ENCODE measurements at places on chromosomes 12 and 14.

DNA sequence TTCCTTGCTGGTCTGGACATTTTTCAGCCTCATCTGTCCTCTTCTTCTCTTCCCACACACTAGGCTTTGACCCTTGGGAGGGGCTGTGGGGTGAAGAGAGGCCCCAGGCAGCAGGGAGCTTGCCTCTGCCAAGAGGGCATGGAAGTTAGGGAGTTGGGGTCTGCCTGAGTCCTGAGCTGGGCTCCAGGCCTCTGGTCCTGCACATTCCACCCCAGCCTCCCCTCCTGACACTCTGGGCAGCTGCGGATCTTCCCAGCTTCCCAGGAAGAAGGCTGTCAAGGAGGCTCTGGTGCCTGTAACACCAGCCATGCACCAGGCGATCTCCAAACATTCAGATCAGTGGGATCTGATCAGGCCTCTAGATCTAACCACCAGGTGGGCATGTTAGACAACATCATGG is 169.1 kb upstream of the PRMT8 start:
- DNase-seq, result no peak

DNA sequence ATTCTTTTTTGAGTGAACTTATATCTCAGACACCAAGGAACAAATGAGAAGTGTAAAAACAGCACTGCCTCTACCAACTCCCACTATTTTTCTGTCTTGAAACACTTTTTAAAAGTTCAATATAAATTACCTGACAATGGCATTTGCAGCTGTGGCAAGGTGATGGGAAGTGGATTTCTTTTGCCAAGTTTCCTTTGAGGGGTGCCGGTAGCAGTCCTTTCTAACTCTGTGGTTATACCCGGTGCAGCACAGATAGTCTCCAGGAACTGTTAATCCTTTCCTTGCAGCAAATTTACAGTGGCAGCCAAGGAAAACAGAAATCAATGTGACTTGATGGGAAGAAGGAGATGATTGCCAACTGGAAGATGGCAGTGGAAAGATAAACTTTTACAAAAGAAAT is 243.7 kb downstream of the BCAT1 start:
- no peak for DNase-seq

GRCh38 chr14:33646692-33647260 is 304.1 kb downstream of the EGLN3 start:
- DNase-seq, result no peak

DNA sequence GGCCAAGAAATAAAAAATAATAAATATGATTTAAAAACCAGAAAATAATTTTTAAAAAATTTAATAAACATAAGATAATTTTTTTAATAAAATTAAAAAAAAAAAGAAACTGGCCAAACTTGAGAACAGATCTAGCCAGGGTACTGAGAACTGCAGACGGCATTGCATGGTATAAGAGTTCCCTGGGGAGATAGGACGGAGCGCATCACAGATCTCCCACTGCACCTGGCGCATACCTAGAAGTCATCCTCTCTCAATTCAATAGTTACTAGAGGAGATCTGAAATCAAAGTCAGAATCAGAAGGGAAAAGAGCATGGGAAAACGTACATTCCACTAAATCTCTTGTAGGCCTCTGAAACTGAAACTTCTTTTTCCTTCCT is 58.9 kb upstream of the BCL2L14 start:
- DNase-seq, result no peak

- DNase-seq, result no peak
Measured at GRCh38 chr12:77841521-77841920, 10.8 kb downstream of the NAV3 start.

DNA sequence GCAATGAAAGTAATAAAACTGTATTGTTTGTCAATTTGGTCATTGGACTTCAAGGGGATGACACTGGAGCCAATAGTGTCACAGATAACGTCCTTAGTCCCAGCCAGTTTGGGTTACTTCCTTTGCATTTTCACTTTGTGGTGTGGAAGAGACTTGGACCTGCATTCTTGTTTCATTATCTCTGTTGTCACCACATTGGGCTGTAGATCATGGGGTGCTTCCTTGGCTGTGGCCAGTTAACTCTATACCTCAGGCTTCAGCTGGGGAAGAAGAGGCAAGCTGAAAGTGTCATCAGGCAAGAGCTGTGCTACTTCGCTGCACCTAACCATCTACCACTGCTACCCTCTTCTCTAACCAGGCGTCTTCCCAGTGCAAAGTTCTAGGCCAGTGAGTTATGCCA is 15.1 kb upstream of the CISTR start:
- DNase-seq, result no peak

DNA sequence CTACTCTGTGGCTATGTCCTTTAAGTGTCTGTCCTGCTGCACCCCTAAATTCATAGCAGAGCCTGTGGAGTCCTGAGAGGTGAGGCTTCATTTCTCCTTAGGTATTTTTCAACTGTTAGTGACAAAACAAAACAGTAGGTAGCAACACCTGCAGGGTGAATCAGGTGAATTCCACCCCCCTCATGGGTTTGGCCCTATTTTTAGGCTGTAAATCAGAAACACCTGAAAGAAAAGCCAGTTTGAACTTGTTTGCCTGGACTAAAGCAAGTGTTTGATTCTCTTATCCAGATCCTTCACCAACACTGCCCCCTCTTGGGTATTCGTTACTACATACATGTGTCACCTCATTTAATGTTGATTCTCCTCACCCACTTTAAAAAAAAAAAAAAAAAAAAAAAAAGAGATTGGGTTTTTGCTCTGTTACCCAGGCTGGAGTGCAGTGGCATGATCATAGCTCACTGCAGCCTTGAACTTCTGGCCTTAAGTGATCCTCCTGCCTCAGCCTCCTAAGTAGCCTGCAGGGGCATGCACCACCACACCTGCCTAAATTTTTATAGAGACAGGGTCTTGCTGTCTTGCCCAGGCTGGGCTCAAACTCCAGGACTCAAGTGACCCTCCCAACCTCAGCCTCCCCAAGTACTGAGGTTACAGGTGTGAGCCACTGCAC is 10.3 kb downstream of the TBPL2 start:
- DNase-seq, result peak; percentile 82

DNA sequence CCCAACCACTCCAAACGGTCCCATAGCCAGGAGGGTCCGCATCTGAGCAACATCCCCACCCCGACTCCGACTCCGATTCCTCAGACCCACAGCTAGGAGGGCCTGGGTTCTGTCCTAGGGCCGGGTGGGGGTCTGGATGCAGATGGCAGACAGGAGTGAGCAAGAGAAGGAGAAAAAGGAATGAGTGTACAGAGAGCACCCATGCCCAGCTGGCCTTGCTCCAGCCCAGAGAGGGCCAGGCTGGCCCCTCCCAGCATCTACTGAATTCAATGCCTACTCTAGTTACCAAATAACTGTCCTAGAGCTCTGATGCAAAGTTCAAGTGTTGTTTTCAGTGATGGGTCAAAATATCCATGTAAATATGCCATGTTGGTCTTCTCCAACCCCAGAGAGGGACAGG is 40.8 kb downstream of the VDR start:
- no peak for DNase-seq

DNA sequence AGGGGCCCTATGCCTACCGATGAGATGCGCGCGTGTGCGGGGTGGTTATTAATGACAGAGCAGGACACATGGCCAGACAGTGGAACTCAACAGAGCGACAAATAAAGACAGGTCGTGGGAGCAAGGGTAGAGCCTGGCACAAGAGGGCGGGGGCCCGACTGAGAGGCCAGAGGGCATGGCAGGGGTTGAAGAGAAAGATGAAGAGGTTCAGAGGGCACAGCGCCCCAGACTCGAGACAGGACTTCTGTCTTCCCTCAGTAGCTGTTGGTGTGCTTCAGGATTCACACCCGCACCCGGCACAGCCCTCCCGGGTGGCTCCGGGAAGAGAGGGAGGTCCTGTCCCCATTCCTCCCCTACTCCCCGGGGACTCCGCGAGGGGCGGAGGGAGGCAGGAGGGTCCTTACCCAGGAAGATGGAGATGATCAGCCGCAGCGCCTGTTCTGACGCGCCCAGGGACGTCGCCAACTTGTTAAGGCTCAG is 366 bp downstream of the LPCAT3 start:
- no peak for DNase-seq

GRCh38 chr14:81535396-81536164 is 1.9 kb upstream of the SEL1L start:
- DNase-seq, result no peak

- no peak for DNase-seq
Measured at GRCh38 chr12:109763201-109763841, 49.7 kb downstream of the FAM222A start.

- no peak for DNase-seq
Measured at GRCh38 chr12:57369202-57369601, 61.6 kb downstream of the R3HDM2 start.

DNA sequence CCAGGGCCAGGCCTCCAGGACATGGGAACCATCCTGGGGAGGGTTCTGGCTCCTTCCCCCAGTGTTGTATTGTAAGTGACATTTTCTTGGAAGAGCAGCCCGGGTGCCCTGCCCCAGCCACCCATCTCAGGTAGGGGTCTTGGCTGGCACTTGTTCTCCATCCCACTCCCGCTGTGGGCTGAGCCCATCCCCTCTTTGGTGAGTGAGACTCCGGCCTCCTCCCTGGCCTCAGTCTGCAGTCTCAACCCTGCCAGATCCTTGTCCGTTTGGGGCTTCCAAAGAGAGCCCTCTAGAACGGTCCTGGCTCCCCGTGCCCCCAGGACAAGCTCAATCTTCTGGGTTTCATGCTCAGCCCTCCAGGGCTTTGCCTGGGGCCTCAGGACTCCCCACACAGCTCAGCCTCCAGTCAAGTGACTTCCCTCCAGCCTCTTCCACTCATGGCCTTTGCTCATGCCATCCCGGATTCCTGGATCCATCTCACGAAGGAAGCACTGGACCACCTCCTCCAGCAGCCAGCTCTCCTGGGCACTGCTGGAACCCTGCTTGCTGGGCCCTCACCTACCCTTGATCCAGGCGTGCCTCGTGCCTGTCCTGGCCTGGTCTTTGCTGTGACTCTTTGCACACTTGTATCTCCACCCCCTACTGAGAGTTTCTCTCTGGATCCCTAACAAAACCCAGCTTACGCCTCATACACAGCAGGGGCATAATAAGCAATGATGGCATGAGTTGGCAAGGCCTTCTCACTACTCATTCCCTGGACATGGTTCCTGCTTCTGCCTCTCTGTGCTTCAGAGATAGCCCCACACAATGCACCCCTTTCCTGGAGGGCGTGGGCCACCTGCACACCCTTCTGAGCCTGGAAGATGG is 297.4 kb upstream of the RTL1 start:
- no peak for DNase-seq

GRCh38 chr14:81859046-81859445 is 325.4 kb upstream of the SEL1L start:
- DNase-seq, result no peak

DNA sequence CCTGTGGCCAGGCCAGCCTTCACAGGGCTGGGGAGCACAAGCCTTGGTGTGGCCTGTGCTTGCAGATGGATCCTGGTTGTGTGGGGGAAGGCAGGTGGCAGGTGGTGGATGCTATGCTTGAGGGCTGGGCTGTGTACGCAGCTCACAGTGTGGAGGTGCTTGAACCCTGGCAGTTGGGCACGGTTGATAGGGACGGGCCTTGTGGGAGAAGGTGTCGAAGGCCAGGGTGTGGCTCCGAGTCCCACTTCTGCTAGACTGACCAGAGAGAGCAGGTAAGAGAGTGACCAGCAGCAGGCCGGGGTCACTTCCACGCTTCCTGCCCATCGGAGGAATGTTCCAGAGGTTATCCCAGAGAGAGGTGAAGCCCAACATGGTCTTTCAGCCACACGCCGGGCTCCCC is 85.5 kb downstream of the CACNA1C start:
- no peak for DNase-seq

- DNase-seq, result no peak
Measured at GRCh38 chr12:104510145-104510872, 53.6 kb downstream of the CHST11 start.

DNA sequence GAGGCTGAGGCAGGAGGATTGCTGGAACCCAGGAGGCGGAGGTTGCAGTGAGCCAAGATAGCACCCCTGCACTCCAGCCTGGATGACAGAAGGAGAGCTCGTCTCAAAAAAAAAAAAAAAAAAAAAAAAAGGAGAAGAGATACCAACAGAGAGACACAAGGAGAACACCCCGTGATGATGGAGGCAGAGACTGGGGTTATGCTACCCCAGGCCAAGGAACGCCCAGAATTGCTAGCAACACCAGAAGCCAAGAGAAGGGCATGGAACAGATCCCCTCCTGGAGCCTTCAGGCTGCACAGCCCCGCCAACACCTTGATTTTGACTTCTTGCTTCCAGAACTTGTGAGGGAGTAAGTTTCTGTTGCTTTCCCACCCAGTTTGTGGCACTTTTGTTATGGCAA is 148.0 kb upstream of the FOXN3 start:
- DNase-seq, result no peak

DNA sequence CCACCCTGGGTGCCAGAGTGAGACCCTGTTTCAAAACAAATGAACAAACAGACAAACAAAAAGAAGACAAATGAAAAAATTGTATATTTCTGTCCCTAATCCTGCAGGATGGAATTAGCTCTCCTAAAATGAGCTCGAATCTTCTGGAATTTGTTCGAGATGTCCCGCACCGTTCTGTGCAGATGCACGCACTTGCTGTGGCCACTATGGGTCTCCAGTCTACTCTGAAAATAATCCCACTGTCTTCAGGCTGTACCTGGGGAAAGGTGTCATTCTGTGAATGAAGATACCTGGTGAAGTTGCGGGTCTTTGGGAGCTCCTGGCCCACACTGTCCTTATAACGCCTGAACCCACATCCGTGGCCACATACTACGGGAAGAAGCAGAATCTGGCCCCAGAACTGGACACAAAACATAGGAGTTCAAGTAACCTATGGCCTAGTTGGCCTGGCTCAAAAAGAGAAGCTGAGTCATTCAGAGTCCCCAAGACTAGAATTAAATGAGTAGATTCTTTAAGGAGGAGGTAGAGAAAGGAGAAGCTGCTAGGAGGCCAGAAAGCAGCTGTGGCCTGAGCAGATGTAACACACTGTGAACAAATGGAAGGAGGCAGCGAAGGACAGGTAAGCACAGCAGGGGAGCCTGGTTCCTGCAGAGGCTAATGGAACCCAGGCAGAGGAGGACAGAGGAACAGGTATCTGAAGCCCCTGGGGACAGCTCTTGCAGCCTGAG is 108.6 kb downstream of the FOXN3 start:
- DNase-seq, result no peak

DNA sequence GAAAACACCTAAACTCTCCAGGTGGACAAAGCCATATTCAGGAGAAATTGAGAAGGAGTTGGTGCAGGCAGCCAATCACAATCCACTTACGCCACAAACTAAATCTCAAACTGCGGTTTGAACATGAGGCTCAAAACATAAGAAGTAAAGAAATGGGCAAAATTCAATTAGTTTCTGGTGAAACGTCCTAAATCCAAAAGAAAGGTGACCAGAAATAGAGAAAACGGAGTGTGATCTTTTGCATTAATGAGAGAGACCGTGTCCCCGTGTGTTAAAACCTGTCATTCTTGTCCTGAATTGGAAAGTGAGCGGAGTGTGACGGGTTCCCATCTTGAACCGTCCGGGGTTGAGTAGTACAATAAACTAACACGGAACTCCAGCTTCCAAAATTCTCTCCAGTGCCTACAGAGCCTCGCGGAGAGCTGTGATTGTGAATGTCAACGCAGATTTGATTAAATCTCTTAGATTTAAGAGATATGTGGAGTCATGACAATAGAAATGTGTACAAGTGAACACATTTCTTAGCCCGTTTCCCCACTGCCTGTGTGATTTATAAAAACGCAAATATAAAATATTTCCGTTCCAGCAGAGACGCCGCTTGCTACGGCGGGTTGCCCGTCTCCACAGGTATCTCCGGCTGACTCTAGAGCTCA is 595 bp upstream of the METAP2 start:
- DNase-seq, result peak; percentile 15
